ENCODE measurements at places on chromosomes 4 and X. TPM values are rescaled to one million over a fixed set of nuclear protein-coding genes. Genes with fewer than 3 reads are reported as not detected.

The CSAG3 gene
- polyA plus RNA-seq: not detected

The KCNIP4 gene
- polyA plus RNA-seq: not detected

The USP27X gene
- 0.53 TPM for polyA plus RNA-seq

The NAT8L gene
- polyA plus RNA-seq: not detected

The BTK gene
- polyA plus RNA-seq: 0.36 TPM

The ADH1A gene
- polyA plus RNA-seq: not detected

The SLITRK4 gene
- polyA plus RNA-seq: not detected

The FAAH2 gene
- polyA plus RNA-seq: not detected

The GLRA3 gene
- not detected for polyA plus RNA-seq

The GLOD5 gene
- not detected for polyA plus RNA-seq

The TCEANC gene
- 5.8 TPM for polyA plus RNA-seq

Measured in immature natural killer cell (primary cell).